Dermis blood vessel endothelial cell (primary cell): ENCODE measurements at places on chromosomes 5 and 9. TPM values are rescaled to one million over a fixed set of nuclear protein-coding genes. Genes with fewer than 3 reads are reported as not detected.

The DMRTA1 gene
- total RNA-seq, result under 0.01 and 0.05 TPM in 2 replicates

- DNase-seq, result no peak
Measured at GRCh38 chr9:133699546-133699945, 38.6 kb downstream of the SARDH start.

- no peak for DNase-seq
Measured at GRCh38 chr5:14724633-14725032, 60.1 kb downstream of the OTULIN start.

GRCh38 chr5:92435781-92436180 is 1052.7 kb upstream of the ARRDC3 start:
- no peak for DNase-seq

The TEX48 gene
- not detected in 2 replicates for total RNA-seq

The TSLP gene
- under 0.01 and 0.19 TPM in 2 replicates for total RNA-seq
